Kidney epithelial cell (primary cell): ENCODE measurements at places on chromosomes 1 and 21.

DNA sequence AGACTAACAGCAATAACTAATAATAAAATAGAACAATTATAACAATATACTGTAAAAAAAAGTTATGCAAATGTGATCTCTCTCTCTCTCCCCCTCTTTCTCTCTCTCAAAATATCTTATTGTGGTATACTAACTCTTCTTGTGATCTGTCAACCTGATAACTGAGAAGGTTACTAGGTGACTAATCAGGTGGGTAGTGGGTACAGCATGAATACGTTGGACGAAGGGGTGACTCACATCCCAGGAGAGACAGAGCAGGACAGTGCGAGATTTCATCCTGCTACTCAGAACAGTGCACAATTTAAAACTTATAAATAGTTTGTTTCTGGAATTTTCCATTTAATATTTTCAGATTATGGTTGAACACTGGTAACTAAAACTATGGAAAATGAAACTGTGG, 257.5 kb downstream of the LRRC40 start:
- DNase-seq, result peak; percentile 66

DNA sequence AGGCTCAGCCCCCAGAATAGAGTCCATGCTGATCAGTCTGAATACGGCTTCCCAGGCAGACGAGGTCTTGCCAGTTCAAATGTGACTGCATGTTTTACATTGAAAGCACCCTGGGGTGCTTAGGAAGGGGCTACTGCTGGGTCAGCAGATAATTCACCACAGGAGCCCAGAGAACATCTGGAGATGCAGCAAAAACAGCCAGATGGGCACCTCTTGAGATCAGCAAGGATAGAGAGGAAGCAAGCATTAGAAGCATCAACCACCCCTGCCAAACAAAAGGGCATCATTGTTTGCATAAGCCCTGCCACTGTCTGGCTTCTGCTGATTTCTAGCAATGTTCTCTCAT, 403.1 kb downstream of the RRAGC start:
- no peak for DNase-seq

DNA sequence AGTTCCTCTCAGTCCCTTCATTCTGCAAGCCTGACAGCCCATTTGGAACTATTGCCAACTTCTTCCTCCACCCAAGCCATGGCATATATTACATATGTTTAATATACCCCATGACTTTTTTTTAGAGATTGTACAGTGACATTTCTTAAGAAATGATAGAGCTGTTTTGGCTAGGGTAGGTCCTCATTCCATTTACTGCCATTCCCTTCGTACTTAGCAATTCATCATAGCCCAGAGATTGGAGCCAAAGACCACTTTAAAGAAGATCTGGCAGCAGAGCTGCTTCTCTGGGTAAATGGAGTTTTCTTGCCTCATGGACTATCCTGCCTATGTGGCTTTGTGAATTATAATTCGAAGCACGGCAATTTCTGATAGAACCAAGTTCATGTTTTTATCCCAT, 93.4 kb downstream of the ST3GAL3 start:
- no peak for DNase-seq

- no peak for DNase-seq
These were observed 14.9 kb downstream of the SELL start for GRCh38 chr1:169696273-169697100.

- no peak for DNase-seq
These were observed 35.0 kb upstream of the AGO1 start for GRCh38 chr1:35847935-35848565.

GRCh38 chr1:151807131-151807530, 1.9 kb upstream of the LINGO4 start:
- DNase-seq, result no peak

DNA sequence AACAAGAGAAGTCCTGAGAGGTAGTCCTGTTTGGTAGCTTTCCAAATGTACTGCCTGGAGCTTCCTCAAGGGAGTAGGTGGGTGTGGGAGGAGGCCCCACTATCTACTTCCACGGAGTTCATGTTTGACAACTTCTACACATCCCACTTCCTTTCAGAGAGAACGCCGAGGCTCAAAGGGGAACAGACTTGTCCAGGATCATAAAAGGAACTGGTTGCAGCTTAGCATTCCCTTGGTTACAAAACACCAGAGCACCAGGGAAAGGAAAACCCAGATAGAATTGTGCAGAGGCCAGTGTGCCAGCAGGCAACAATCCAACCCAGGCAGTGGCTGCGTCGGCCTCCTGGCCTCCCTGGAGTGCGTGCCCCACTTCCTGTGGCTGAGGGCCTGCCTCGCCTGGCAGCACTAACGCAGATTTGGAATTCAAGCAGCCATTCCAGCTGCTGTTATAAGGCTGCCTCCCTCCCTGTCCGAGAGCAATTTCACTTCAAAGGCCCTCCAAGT, 4.2 kb upstream of the RAP1GAP start:
- DNase-seq, result no peak

- DNase-seq, result no peak
These were observed 142.2 kb downstream of the SLC45A1 start for GRCh38 chr1:8460132-8460544.

- no peak for DNase-seq
These were observed 189.2 kb downstream of the DYRK1A start for GRCh38 chr21:37555672-37556261.

GRCh38 chr1:172496678-172497077, 36.3 kb upstream of the SUCO start:
- DNase-seq, result no peak

DNA sequence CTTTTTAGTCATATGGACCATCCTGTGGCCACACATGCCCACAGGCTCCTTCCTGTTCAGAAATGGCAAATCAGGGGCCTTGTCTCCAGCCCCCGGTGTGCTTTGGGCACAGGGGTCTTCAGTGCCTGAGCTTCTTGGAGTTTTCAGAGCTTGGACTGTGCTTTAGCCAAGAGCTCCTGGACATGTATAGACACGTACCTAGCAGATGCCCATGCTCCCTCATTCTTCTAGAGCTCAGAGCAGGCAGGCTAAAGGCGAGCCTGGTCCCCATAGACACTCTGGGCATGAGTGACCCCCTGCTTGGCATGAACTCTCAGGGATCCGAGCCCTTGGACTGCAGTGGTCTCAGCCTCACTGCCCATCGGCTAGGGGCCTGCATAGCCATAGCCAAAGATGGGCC, 106.8 kb downstream of the EPHB2 start:
- no peak for DNase-seq

GRCh38 chr1:54297596-54298283, 97.8 kb downstream of the MRPL37 start:
- no peak for DNase-seq

DNA sequence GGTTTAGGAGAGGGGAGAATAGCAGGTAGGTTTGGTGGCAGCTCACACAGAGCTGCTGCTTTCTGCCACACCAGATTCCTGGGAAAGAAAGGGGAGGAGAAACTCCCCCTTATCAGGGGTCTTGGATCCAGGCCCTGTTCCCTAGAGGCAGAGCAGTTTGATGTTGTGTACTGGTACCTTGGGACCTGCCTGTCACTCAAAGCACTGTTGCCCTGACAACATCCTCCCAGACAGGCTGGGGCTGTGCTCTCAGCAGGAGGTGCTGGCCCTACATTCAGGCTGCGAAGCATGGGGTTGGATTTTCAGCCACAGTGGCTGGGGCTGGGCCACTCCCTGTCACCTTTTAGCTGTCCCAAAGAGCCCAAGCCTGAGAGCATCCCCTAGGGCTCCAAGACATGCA, 188.0 kb downstream of the GRIK3 start:
- no peak for DNase-seq

DNA sequence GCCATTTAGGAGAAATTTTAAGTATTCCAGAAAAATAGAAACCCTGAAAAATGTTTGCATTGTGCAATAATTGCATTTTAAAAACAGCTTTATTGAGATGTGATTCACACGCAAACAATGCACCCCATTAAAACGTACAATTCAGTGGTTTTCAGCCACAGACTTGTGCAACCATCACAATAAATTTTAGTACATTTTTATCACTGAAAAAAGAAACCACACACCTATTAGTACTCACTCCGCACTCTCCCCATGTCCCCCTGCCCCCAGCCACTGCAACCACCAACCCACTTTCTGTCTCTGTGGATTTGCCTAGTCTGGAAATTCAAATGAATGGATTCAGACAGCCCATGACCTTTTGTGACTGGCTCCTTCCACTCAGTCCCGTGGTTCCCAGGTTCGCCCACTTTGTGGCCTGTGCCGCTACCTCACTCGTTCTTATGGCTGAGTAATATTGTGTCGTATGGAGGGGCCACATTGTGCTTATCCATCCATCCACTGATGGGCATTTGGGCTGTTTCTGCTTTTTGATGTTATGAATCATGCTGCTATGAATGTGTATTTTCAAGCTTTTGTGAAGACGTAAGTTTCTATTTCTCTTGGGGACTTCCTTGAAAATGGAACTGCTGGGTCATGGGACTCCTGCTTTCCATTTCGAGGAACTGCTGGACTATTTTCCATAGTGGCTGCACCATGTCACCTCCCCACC, 147.7 kb upstream of the ARHGEF16 start:
- DNase-seq, result peak; percentile 54

DNA sequence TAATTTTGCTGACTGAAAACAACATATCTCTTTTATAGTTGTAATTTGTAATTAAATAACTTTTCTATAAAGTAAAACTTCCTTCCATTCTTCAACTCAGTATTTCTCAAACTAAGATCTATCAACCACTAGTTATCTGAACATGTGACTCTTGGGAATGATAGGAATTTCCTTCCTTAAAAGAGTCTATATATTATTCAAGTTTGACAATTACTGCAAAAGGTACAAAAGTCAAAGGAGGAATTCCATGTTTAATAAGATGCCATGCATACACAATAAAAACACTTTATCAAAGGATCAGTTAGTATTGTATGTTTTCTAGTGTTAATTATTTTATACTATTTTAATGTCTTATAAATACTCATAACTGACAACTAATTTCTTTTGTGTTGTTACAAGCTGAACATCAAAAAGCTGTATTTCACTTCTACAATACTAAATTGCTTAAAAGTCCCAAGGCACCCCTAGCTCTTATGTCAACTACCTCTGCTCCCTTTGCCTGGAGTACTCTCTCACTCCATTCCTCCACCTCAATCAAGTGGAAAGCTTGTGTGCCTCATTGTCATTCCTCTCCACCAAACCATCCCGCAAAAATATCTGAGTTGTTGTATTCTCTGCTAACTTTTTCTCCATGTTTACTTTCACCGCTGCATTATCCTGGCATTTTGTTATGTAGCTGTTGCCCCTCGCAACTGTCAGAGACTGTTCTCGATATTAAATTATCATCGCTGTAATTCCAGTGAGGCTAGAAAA, 67.9 kb downstream of the SLC44A5 start:
- peak; percentile 34 for DNase-seq

GRCh38 chr1:248828845-248829244, 3.1 kb upstream of the SH3BP5L start:
- no peak for DNase-seq

DNA sequence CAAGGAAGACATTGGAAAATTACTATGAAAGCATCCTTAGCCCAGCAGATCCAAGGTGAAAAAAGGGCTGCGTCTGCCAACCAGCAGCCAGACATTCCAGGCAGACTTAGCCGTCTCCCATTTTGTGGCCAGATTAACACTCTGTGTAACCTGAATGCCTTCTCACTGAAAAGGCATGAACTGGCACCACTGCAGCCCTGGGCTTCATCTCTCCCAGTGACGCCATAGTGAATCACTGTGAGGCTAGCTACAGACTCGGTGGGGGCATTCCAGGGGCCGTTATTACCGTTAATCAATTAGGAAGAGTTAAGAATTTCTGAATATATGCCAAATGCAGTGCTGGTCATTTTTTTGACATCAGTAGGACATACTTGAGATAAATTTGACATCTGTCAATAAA, 627.4 kb downstream of the LMO4 start:
- DNase-seq, result peak; percentile 94

DNA sequence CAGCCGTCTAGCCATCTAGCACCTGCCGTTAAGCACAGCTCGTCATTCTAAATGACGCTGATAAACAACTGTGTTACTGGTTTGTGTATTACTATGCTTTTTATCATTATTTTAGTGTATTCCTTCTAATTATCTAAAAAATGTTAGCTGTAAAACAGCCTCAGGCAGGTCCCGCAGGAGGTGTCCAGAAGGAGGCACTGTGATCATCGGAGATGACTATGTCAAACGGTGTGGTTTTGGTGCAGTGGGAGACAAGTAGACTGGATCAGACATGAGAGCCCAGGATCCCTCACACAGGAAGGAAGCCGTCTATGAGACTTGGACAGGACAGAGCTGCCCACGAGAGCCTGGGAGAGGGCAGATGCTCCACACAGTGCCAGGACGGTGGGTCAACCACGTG, 55.3 kb upstream of the COL6A1 start:
- no peak for DNase-seq

- no peak for DNase-seq
These were observed 298.5 kb downstream of the PCP4 start for GRCh38 chr21:40165773-40166070.

DNA sequence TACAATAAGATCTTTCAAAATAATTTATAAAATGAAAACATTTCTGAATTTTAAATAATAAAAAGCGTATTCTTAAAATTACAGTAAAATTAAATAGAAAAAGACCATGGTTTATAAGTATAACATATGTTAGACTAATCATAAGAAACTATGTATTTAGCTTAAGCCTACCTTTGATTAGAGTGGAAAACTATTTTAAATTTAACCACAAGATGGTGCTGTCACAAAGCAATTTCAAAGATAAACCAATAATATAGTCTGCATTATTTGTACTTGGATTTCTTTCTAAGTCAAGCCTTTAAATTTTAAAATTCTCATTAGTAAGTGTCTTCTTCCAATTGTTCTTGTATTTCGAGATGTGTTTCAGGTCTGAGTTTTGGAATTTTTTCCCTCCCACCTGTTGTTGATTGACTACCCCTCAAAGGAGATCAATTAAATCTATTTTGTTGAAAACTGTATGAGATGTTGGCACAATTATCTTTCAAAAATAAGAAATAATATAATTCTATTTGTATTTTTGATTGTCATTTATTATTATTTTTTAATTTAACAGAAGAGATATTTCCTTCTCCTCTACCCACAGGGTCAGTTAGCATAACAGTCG, 459.8 kb downstream of the KCNT2 start:
- no peak for DNase-seq

GRCh38 chr1:40860706-40861223, 1.4 kb downstream of the CITED4 start:
- no peak for DNase-seq

GRCh38 chr1:169970114-169970513, 76.4 kb upstream of the SCYL3 start:
- no peak for DNase-seq

GRCh38 chr1:222373831-222374602, 173.9 kb downstream of the HHIPL2 start:
- DNase-seq, result no peak

GRCh38 chr1:31043631-31044030, 21.9 kb downstream of the PUM1 start:
- no peak for DNase-seq
